ENCODE measurements at places on chromosomes 11 and 22.

- no peak for DNase-seq
These were observed 38.7 kb downstream of the APIP start for GRCh38 chr11:34877375-34877975.

GRCh38 chr22:38740754-38741153, 15.0 kb downstream of the SUN2 start:
- no peak for DNase-seq

DNA sequence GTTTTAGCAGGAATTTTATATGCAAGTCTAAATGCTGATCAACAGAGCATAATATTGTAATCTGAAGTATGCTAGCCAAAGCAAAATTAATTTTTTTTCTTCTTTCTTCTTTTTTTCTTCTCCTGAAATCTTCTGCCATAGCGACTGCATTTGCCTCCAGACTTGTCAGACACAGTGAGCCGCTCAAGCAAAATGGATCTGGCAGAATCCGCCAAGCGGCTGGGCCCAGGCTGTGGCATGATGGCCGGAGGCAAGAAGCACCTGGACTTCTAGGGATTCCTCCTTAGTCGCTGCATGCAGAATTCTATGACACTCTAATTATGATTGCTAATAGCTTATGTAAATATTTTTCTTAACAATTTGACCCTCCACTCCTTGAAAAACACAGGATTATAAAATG, 27.9 kb downstream of the PAX6 start:
- DNase-seq = no peak

- no peak for DNase-seq
These were observed 3.5 kb upstream of the ACAT1 start for GRCh38 chr11:108117746-108118371.

GRCh38 chr11:101807531-101807930, 107.3 kb upstream of the CEP126 start:
- DNase-seq = no peak

DNA sequence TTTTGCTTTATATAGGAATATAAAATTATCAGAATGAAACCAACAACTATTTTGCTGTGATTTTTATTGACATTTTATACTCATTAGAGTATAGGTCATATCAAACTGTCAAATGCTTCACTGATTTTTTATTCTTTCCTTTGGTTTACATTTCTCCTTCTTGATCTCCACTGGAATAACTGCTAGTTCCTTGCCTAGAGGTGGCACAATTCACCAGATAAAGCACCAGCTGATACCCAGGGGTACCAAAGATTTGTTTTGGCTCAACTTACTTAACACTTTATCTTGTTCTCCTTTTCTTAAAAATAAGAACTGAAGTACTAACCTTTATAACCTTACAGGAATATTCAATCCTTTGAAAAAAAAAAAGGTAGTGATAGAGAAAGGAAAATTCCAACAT, 725.1 kb upstream of the CHORDC1 start:
- DNase-seq = no peak

DNA sequence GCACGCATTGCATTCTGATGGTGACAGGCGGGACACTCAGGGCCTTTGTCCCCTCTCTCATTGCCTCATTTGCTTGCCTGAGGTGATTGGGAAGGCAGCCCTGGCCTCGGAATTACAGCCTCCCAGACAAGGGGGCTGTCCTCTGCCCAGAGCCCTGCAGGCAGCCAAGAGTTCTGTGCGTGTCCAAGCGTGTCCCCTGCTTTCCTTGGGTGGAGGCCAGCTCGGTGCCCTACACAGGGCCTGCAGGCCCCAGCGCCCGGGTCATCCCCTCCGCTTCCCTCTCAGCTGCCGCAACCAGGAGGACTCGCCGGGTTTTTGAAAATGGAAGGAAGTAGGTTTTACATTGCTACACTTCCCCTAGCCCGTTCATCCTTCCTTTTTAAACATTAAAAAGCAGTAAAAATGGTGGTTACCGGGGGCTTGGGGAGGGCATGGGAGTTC, 1.9 kb downstream of the GRAMD4 start:
- DNase-seq = no peak
